ENCODE measurements at places on chromosomes 16 and 17.

- no peak for DNase-seq
These were observed 244.9 kb downstream of the FTO start for GRCh38 chr16:53948734-53949430.

- no peak for DNase-seq
These were observed 833.6 kb upstream of the SOX9 start for GRCh38 chr17:71287071-71287823.

DNA sequence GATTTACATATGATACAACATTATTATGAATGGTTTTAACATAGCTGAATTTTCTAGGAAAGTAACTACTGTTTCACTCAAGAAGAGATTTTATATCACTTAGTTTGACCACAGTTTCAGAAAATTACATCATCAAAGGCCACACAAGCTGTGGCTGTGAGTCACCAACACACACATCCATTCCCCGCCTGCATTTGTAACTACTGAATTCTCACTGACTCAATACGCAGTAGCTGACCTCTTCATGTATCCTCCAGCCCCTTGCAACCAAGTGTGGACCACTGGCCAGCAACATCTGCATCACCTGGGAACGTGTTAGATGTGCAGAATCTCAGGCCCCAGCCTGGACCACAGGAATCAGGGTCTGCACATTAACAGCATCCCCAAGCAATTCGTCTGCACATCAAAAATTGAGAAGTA, 197.6 kb downstream of the XYLT1 start:
- no peak for DNase-seq

GRCh38 chr16:57952909-57953308, 18.0 kb downstream of the CNGB1 start:
- DNase-seq: no peak

GRCh38 chr17:66255112-66255511, 25.9 kb upstream of the APOH start:
- peak; percentile 9 for DNase-seq

DNA sequence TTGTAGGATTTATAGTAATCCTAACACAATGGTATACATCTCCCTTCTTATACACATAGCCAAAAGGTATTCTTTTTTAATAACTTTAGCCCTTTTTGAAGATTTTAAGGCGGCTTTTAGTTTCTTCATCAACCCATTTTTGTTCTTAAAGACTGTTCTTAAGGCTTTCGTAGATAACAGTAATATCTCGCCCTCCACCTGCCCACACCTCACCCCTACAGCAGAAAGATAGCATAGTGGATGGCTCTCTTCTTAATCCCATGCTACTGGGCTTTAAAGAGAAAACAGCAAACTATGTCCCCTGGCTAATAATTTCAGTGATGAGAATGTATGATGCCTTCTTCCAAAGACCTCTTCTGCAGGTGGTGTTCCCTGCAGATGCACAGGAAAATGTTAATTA, 8.6 kb downstream of the IGSF6 start:
- DNase-seq: no peak

DNA sequence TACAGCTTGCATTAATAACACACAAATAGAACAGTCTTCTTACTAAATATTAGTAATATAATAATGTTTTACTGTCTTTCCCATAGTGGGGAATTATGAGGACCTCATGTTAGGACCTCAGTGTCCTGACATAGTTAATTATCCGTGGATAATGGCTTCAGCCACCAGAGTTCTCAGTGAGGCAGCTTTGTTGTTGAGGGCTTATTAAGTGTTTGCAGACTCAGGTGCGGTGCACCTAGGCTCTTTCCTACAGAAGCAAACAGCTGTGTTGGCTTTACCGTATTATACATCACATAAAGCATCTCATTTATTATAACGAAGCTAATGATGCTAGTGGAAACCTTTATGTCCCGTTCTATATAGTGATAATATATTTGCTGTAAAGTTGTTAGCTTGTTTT, 246.7 kb downstream of the FTO start:
- no peak for DNase-seq

DNA sequence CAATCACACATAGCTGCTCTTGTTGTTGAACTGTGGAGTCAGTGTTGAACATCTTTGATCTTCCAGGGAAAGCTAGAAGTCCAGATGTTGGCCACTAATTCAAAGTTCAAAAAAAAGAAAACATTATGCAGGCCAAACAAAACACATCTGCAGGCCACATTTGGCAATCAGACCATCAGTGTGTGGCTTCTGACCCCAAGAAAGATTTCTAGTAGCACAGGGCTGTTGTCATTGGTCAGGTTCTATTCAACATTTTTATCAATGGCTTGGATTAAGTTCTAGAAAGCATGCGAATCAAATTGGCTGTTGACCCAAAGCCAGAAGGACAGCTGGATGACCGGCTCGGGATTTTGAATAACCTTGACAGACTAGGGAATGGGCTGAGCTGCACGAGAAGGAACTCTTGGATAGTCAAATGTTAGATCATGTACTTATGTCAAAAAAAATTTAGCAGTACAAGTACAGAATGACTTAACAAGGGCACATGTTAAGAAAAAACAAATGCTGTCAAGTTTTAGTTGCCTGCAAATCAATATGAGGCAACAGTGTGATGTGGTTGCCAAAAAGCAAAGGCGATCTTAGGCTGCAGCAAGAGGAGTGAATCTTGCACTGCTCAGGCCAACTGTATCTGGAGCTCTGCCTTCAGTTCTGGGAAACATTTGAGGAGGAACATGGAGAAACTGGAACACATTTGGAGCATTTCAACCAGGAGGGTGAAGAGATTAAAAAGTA, 187.6 kb downstream of the RGS9 start:
- DNase-seq: no peak

DNA sequence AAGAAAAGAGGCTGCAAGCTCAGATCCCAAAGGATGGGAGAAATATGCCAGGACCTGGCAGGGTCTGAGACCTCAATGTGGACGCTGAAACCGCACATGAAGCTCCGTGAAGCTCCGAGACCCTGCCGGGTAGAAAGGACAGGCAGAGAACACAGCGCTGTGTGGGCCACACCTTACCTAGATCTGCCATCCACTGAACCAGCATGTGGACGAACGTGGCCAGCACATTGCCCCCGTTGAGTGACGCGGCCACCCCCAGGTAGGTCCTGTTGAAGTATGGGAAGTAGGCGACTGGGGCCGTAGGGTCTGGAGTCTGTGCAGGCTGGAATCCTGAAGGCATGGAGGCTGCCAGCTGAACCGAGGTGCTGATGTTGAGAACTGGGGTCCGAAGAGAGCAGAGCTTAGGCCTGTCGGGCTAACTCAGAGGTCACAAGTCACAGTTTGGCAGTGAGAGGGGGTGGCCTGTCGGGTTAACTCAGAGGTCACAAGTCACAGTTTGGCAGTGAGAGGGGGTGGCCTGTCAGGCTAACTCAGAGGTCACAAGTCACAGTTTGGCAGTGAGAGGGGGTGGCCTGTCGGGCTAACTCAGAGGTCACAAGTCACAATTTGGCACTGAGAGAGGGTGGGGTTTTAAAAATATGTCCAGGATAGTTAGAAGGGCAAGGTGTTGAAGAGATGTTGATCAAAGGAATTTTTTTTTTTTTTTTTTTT, 6.1 kb upstream of the TRPV1 start:
- DNase-seq: no peak

- no peak for DNase-seq
These were observed 11.5 kb downstream of the DYNLRB2 start for GRCh38 chr16:80552277-80552676.

Data from stimulated activated CD4-positive, alpha-beta T cell treated with anti-CD3 and anti-CD28 coated beads, Interleukin-1b, Interleukin-23, amount 100 ng/mL, for 1 hour (primary cell).